ENCODE measurements at places on chromosomes 1 and 21.

DNA sequence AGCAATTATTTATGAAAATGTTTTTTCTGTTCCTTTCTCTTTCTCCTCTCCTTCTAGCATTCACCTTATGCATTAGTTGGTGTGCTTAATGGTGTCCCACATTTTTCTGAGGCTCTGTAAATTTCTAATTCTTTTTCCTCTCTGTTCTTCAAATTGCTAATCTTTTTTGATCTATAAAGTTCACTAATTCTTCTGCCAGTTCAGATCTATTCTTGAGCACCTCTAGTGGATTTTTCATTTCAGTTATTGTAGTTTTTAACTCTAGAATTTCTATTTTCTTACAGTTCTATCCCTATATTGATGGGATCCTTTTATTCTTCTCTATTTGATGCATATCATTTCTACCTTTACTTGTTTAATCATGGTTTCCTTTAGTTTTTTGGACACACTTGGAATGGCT is 22.4 kb downstream of the CFAP57 start:
- no peak for DNase-seq

- DNase-seq = no peak
Observed at GRCh38 chr21:45039317-45040156, 34.8 kb upstream of the ADARB1 start.

- no peak for DNase-seq
Observed at GRCh38 chr1:226816576-226816975, 53.8 kb upstream of the PSEN2 start.

GRCh38 chr21:29233256-29233546 is 65.5 kb upstream of the BACH1 start:
- DNase-seq = no peak

GRCh38 chr1:64750875-64751274 is 6.0 kb downstream of the RAVER2 start:
- DNase-seq = no peak
